Activated CD4-positive, alpha-beta memory T cell treated with anti-CD3 and anti-CD28 coated beads for 36 hours (primary cell): ENCODE measurements at places on chromosomes 12 and 14. TPM values are rescaled to one million over a fixed set of nuclear protein-coding genes. Genes with fewer than 3 reads are reported as not detected.

The KRT4 gene
- not detected for total RNA-seq

The PLBD2 gene
- 18.3 TPM for total RNA-seq

The BATF gene
- 182 TPM for total RNA-seq

The TOMM20L gene
- total RNA-seq, result not detected

The CD27 gene
- total RNA-seq, result 36.5 TPM

The NTS gene
- total RNA-seq, result not detected

The SYCP3 gene
- 0.07 TPM for total RNA-seq

The IAPP gene
- not detected for total RNA-seq

DNA sequence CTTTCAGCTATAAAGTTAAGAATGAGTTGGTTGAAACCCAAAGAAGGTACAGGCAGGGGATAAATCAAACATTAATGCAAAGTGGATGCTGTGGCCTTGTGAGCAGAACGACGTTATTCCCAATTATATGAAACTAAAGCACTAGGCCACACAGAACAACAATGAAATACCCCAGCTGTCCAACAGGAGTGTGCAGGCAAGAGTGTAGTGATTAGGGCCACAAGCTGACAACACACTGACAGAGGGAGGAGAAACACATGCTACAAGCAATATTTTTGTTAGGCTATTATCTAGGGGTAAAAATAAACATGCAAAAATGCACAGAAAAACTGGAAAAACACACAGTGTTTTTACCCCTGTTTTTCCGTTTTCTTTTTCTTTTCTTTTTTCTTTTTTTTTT is 15.0 kb downstream of the MAP3K9 start:
- H3K4me1 ChIP-seq, result no peaks in the 10 kb centered on the region
- no peaks in the 10 kb centered on the region for H3K36me3 ChIP-seq
- no peak for DNase-seq
- no peaks in the 10 kb centered on the region for H3K27me3 ChIP-seq

DNA sequence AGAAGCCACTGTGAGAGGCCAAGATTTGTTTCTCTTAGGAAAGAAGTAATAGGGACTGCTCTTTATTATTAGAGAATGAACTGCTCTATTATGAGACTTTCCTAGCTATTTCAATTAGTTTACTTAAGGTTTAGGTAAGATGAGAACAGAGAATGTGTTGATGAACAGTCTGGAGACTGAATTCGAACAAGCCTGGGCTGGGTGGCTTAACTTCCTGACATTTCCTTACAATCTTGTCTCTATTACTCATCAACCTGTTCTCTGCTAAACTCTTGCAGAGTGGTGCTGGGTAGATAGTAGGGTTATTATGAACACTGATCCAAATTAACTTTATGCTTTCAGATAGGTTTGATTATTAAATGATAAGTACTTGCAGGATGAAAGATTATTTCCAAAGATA is 31.2 kb downstream of the SLC15A5 start:
- no peak overlapping the region for H3K4me3 ChIP-seq
- no peaks in the 10 kb centered on the region for H3K4me1 ChIP-seq
- DNase-seq, result no peak
- H3K27ac ChIP-seq, result no peak overlapping the region
- no peaks in the 10 kb centered on the region for H3K27me3 ChIP-seq

GRCh38 chr12:11795913-11796459 is 146.5 kb downstream of the ETV6 start:
- no peak overlapping the region for H3K4me3 ChIP-seq
- DNase-seq, result no peak
- H3K27me3 ChIP-seq, result no peaks in the 10 kb centered on the region
- no peak overlapping the region for H3K27ac ChIP-seq
- H3K4me1 ChIP-seq, result peaks cover 47% of the 10 kb centered on the region

DNA sequence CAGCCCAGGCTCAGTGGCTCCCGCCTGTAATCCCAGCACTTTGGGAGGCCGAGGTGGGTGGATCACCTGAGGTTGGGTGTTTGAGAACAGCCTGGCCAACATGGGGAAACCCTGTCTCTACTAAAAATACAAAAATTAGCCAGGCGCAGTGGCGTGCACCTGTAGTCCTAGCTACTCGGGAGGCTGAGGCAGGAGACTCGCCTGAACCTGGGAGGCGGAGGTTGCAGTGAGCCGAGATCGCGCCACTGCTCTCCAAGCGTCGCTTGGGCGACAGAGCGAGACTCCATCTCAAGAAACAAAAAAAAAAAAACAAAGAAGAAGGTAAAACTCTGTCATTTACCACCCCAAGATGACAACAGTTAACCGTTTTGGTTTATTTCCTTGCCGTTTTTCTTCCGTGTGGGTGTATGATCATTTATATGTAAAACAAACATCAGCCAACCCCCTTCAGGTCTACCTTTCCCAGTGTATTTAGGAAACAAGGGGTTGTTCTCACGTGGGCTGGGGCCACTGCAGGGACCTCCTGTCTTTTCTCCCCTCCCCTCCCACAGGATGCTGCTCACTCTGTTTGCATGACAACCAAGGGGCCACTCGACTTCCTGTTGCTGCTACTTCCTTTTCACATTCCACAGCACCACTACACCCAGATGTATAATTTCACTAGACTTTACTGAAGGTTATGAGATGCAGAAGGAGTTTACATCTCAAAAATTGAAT is 13.6 kb downstream of the TTC9 start:
- peak overlapping the region; percentile 84 for H3K4me3 ChIP-seq
- H3K4me1 ChIP-seq, result peaks cover 86% of the 10 kb centered on the region
- H3K27me3 ChIP-seq, result no peaks in the 10 kb centered on the region
- peak overlapping the region; percentile 99 for H3K27ac ChIP-seq
- DNase-seq, result peak; percentile 87

DNA sequence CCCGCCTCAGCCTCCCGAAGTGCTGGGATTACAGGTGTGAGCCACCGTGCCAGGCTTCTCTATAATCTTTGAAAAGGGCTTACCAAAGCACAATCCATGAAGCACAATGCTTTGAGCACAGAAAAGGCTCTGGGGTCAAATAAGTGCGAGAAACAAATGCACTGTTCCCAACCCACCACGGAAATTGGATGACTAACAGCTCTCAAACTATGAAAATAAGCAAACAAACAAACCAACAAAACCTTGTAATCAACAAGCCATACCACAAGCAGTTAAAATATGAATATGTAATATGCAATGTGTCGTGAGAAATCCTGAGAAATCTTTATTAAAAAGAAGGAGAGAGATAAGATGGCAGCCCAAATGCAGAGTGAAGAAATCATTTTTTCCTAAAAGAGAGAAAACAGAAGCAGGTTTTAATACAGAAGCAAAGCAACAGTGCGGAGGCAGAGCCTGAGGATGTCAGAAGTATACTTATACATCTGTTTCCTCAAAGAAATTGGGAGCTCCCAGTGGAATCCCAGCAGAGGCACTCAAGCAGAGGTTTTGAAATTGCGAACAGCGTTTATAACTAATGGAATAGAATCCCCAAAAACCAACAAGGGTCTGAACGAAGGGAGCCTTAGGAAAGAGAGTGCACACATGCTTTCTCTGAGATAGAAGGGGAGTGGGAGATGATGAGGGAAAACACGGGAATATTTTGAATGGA is 17.1 kb downstream of the SMCO2 start:
- H3K27ac ChIP-seq, result no peak overlapping the region
- peaks cover 46% of the 10 kb centered on the region for H3K4me1 ChIP-seq
- peaks cover 17% of the 10 kb centered on the region for H3K27me3 ChIP-seq
- no peaks in the 10 kb centered on the region for H3K36me3 ChIP-seq

DNA sequence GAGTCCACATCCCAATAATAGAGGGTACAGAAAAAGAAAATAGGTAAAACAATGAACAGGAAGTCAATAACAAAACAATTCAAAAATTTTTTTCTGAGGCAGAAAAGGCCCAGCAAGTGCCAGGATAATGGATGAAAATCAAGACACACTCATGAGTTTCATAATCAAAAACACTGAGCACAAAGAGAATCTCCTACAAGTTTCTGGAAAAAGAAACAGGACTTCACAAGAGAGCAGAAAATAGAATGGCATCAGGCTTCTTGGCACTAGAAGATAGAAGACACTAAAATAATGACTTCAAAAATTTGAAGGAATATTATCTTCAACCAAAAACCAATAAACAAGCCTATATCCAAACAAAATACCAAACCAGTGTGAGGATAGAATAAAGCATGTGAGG is 36.8 kb downstream of the DMAC2L start:
- peaks cover 9% of the 10 kb centered on the region for H3K4me1 ChIP-seq
- H3K36me3 ChIP-seq, result peaks cover 2% of the 10 kb centered on the region
- peaks cover 4% of the 10 kb centered on the region for H3K27me3 ChIP-seq
- no peak overlapping the region for H3K4me3 ChIP-seq
- no peak for DNase-seq

DNA sequence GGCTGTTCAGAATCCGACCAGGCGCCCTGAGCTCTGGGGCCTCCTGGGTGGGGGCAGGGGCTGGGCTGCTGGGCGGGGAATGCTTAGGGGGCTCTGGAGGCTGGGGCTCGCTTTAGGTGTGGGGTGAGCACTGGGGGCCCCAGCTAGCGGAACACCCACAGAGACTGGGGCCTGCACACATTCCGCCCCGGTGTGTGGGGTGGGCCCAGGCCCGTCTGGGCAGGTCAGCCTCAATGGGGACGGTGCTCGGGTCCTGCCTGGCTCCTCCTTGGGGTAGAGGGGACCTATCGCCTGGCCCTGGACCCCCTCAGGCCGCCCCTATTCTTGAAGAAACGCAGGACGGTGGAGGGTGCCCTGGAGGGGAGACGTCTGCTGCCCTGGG is 364.8 kb downstream of the TMEM121 start:
- H3K27ac ChIP-seq, result no peak overlapping the region
- no peak for DNase-seq
- no peak overlapping the region for H3K4me3 ChIP-seq
- H3K36me3 ChIP-seq, result no peaks in the 10 kb centered on the region

- H3K27ac ChIP-seq, result no peak overlapping the region
- no peak for DNase-seq
- H3K4me1 ChIP-seq, result peaks cover 12% of the 10 kb centered on the region
Observed at GRCh38 chr12:111094157-111095010, 174.0 kb upstream of the MYL2 start.

DNA sequence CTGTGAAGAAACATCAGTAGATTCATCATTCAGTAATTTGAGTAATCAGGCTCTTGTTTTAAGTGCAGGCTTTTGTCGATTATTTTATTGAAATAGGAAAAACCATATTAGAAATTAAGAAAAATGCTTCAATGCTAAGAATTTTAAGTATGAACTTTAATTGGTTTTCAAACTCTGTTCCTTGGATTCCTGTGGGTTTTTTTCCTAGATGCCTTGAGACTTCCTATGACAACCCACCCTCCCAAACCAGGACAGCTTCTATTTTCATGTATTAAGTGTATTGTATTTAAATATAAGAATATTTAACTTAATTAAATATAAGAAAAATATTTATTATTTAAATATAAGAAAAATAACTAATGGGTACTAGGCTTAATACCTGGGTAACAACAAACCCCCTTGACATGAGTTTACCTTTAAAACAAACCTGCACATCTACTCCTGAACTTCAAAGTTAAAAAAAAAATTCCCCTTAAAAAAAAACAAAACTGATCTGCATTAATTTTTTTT is 3.0 kb downstream of the ARHGAP5 start:
- no peak overlapping the region for H3K27ac ChIP-seq
- no peak for DNase-seq
- H3K27me3 ChIP-seq, result peaks cover 2% of the 10 kb centered on the region
- no peak overlapping the region for H3K4me3 ChIP-seq
- H3K36me3 ChIP-seq, result peaks cover 4% of the 10 kb centered on the region

DNA sequence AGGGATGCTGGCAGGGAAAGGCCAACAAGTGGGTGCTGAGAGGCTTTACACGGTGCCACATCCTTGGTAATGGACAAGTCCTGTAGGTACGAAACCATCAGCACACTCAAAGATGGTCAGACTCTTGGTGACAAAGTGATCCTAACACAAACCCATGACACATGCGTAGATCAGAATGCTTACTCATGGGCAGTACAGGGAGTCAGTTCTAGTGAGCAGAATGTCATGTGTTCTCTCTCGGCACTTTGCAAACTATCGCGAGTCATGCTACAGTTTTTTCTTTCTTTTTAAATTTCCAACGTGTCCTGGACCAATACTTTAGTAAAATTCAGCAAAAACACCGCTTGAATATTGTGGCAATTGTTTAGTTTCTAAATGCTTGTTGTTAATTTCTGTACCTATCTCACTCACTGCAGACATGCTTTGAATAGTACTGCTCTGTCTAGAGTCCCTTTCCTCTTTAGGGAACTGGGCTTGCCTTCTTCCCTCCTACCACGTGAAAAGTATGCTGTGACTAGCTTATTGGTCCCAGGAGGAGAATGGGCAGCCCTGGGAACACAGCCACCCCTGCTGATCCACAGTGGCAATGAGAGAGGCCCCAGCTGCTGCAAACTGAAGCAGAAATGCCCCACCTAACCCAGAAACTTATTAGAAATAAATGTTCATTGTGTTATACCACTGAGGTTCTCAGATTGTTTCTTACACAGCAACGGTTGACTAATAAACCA is 62.4 kb downstream of the UBR7 start:
- H3K36me3 ChIP-seq, result peaks cover 2% of the 10 kb centered on the region
- H3K4me1 ChIP-seq, result peaks cover 8% of the 10 kb centered on the region
- DNase-seq, result no peak
- H3K27me3 ChIP-seq, result no peaks in the 10 kb centered on the region

- H3K36me3 ChIP-seq, result peaks cover 6% of the 10 kb centered on the region
- peaks cover 8% of the 10 kb centered on the region for H3K27me3 ChIP-seq
- no peak overlapping the region for H3K4me3 ChIP-seq
- no peak overlapping the region for H3K27ac ChIP-seq
- no peaks in the 10 kb centered on the region for H3K4me1 ChIP-seq
- DNase-seq, result no peak
Observed at GRCh38 chr12:111310076-111310870, 58.6 kb downstream of the PHETA1 start.

- peaks cover 6% of the 10 kb centered on the region for H3K36me3 ChIP-seq
- H3K4me1 ChIP-seq, result no peaks in the 10 kb centered on the region
- H3K4me3 ChIP-seq, result no peak overlapping the region
- H3K27me3 ChIP-seq, result no peaks in the 10 kb centered on the region
Observed at GRCh38 chr14:63663428-63664341, 22.0 kb upstream of the WDR89 start.

GRCh38 chr14:52352061-52352491 is 38.0 kb downstream of the PTGER2 start:
- peak overlapping the region; percentile 42 for H3K4me3 ChIP-seq
- peaks cover 66% of the 10 kb centered on the region for H3K4me1 ChIP-seq
- H3K27me3 ChIP-seq, result no peaks in the 10 kb centered on the region
- H3K27ac ChIP-seq, result peak overlapping the region; percentile 84

GRCh38 chr12:15719230-15719629 is 70.0 kb downstream of the EPS8 start:
- DNase-seq, result no peak
- no peak overlapping the region for H3K27ac ChIP-seq
- peaks cover 2% of the 10 kb centered on the region for H3K4me1 ChIP-seq
- no peaks in the 10 kb centered on the region for H3K36me3 ChIP-seq
- H3K27me3 ChIP-seq, result no peaks in the 10 kb centered on the region

DNA sequence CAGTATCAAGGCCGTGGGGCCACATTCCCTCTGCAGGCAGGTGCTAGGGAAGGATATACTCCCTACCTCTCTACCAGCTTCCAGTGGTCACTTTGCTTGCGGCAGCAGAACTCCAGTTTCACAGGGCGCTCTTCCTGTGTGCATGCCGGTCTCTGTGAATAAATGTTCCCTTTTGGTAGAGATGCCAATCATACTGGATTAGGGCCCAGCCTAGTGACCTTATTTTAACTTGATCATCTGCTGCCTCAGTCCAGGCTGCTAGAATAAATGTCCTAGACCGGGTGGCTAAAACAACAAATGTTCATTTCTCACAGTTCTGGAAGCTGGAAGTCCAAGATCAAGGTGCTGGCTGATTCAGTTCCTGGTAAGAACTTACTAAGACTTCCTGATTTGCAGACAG is 198.8 kb upstream of the TMEM132C start:
- H3K4me1 ChIP-seq, result no peaks in the 10 kb centered on the region
- no peaks in the 10 kb centered on the region for H3K36me3 ChIP-seq
- H3K27ac ChIP-seq, result no peak overlapping the region
- no peak overlapping the region for H3K4me3 ChIP-seq
- no peak for DNase-seq
